Activated CD4-positive, alpha-beta T cell treated with anti-CD3 and anti-CD28 coated beads for 36 hours (primary cell): ENCODE measurements at places on chromosomes 4 and X. TPM values are rescaled to one million over a fixed set of nuclear protein-coding genes. Genes with fewer than 3 reads are reported as not detected.

Gene HERC5
- 21.1 TPM for total RNA-seq

Gene RBMXL3
- not detected for total RNA-seq

Gene TLL1
- not detected for total RNA-seq

Gene SPANXN3
- not detected for total RNA-seq

Gene SLC4A4
- total RNA-seq: 0.16 TPM

Gene EREG
- not detected for total RNA-seq

Gene ZAR1
- not detected for total RNA-seq

Gene PCDH18
- not detected for total RNA-seq
